ENCODE measurements at places on chromosomes 2 and 18. TPM values are rescaled to one million over a fixed set of nuclear protein-coding genes. Genes with fewer than 3 reads are reported as not detected.
A peak's percentile ranks its signal among the peaks of the same experiment; 100 is the strongest.

GRCh38 chr2:17171446-17172049 is 346.7 kb downstream of the RAD51AP2 start:
- DNase-seq, result peak; percentile 71

MAPK4 gene
- total RNA-seq, result 55.8 TPM

GRCh38 chr18:73719611-73720010 is 428.0 kb downstream of the FBXO15 start:
- no peak for DNase-seq

GRCh38 chr2:200765139-200765951 is 46.4 kb upstream of the BZW1 start:
- peak; percentile 52 for DNase-seq

MC2R gene
- not detected for total RNA-seq

- DNase-seq, result no peak
Measured at GRCh38 chr2:142048581-142048980, 82.2 kb downstream of the LRP1B start.

SIX3 gene
- total RNA-seq, result not detected

RAX gene
- not detected for total RNA-seq

DNA sequence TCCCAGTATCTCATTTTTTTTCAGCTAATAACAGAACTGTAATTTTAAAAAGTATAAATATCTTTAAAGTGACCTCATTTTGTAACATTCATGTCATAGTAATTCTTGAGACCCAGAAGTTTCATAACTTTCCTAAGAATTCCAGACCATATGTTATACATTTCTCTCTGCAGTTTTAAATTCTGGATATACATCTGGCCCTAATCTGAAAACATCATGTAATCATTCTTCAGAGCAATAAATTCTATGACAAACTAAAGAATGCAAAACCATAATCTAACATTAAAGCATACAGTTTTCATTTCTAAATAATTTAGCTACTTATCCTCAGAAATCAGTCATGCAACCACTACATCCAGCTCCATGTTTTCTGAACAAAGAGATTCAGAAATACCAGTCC is 198.3 kb upstream of the SLC35G4 start:
- DNase-seq, result no peak

DNA sequence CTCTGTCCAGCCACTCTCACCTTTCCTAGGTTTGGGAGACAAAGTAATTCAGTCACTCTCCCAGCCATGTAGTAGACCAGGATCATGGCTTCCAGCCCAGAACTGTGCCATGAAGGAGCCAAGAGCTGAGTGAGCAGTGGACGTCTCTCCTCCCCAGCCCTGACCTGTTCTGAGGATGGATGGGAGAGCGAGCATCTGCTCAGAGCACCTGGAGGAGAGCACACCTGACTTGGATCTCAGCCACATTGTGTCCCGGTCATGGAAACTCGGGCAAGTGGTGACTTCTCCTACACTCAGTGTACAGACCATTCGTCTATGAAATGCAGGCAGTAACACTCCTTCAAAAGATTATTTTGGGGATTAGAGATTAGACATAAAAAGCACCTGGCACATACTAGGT is 299.7 kb downstream of the TNS1 start:
- no peak for DNase-seq

ACKR3 gene
- not detected for total RNA-seq

GRCh38 chr18:9287036-9287435 is 47.5 kb upstream of the TWSG1 start:
- DNase-seq, result no peak

DNA sequence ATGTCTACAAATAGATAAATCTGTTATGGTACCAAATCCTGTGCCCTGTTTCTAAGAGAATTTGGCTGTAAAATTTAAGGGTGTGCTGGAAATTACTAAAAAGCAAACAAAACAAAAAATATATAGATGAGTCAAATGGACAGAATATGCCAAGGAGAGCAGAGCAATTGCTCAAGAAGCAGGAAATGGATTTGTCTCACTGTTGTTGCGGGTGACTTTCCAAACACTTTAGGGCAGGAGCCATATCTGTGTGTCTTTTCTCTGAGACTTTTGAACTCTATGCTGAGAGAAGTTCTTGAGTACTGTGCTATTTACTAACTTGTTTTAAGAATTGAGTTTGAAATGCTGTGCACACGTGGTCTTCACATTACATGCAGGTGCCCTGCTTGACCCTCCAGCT is 221.7 kb downstream of the PHLPP1 start:
- no peak for DNase-seq

EVA1A gene
- 7.4 TPM for total RNA-seq

DNA sequence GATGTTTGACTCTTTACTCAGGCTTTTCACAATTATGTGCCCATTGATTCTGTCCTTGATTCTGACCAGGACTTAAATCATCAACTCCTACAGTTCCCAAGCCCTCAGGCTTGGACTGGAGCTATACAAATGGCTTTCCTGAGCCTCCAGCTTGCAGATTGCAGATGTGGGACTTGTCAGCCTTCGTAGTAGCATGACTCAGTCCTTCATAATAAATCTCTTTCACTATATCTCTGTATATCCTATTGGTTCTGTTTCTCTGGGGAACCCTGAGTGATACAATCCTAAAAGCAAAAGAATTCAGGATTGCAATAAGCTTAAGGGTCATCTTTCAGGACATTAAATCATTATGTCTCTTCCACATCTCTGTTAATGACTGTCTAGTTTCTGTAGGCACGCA is 356.6 kb downstream of the RIT2 start:
- DNase-seq, result no peak

SPC25 gene
- 13.9 TPM for total RNA-seq

DNA sequence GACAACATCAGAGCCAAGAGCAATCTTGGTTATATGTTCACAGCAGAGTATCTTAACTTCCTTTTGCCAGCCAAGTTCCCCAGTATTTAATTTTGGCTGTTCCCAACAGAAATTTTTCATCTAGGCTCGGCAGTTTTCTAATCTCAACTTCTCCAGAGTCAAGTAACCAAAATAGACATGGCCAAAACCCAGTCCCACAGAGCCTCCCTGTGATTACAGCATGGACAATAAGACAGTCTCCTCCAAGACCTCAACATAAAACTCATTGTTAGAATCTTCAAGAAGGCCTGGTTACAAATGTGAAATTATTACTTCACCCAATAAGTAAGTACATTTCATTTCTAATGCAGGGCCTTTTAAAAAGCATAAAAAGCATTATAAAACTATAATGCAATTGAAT is 445.7 kb downstream of the NCKAP5 start:
- peak; percentile 39 for DNase-seq

DNA sequence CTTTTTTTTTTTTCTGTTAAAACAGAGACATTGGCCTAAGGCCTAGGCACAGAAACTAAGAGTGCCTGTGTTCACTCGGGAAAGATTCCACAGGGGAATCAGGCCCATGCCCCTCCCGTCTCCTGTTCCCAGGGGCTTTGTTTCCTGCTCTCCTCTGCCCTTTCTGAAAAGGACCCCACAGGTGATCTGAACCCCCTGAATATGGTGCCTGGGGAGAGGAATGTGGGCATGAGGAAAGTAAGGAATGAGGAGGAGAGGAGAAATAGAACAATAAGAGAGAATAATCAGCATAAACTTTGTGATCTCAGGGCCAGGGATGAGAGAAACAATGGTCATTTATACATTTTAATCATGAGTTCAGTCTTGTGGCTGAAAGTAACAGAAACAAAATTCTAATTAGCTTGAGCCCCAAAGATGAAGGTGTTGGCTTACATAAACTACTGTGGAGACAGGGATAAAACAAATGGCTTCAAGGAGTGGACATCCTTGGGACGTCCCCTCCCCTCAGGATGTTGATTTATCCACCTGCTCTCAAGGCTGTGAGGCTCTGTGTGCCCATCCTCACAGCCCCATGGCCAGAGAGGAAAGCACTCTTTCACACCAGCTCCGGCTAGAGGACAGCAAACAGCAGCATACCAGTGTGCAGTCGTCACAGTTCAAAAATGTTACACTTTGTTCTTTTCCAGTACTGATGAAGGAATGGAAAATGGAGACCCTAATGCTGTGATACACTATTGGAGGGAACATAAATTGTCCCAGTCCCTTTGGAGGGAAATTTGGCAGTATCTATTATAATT is 46.4 kb upstream of the MRPL33 start:
- DNase-seq, result no peak

GRCh38 chr2:176931588-176932563 is 280.7 kb upstream of the HNRNPA3 start:
- DNase-seq, result peak; percentile 10

DNA sequence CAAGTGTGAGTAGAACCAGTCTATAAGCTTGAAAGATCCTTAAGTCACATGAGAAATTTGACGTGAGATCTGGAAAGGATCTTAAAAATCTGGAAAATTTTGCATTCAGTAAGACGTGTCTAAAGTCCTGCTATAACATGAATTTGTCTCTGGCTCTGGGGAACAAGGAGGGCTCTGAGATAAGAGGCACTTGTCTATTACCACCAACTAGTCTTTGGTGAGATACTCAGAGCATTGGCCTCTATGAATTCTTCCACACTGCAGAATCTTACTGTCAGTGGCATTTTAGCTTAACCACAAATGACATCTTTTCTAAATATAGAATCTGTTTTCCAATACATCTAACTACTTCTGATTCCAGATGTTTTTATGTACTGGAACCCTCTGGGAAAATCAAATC is 1504.5 kb downstream of the DPP10 start:
- peak; percentile 56 for DNase-seq

GEN1 gene
- total RNA-seq, result 16.1 TPM

DNA sequence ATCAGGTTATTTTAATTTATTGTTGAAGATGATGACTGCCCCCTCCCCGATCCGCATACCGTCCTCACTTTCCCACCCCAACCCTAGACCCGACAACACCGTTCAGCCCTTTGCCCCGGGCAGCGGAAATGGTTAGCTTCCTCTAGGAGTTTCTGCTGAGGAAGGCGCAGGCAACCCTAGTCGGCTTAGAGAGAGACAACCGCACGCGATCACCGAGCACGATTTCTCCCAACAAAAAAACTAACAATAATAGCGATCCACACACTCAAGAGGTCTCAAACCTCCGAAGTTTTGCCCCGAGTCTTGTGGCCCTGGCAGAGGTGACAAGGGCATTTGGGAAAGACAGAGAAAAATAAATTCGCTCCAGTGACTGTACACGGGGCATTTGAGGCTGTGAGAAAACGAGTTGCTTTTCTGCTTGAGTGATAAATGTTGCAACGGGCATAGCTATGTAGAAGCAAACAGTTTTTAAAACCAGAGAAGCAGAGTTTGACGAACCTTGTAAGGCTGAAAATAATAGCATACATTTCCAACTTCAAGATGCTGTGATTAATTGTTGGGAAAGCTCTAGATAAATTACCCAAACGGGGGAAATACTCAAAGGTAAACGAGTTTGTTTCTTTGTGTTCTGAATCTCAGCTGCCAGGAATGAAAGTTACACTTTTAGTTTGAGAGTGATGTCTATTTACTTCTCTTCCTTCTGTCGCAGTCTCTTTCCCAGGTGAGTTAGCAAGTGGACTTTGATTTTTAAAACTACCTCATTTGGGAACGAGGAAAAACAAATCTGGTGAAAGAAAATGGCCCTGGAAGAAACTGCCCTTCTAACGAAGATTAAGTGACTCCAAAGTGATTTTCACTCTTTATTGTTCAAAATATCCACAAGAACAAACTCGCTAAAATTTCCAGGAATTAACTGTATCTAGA is 11.0 kb upstream of the SIX3 start:
- DNase-seq, result no peak

- peak; percentile 16 for DNase-seq
Measured at GRCh38 chr18:45526114-45526841, 89.0 kb upstream of the SLC14A2 start.

LBX2 gene
- total RNA-seq, result 7.7 TPM

DNA sequence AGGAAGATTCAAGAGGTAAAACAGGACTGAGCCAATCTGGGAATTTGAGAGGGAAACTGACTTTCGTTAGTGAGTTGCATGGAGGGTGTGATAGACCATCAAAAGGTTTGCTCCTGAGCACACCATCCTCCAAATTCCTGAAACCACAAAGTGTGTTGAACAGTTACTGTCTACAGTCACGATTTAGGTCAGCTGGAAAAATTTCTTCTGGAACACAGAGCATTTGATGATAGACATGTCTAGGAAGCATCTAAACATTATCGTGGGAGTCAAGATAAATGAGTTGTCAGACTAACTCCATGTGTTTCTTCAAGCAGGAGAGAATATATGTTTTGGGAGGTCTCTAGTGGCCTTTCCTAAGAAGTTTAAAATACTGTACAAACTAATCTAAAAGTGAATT is 449.4 kb upstream of the SLC14A2 start:
- DNase-seq, result no peak

DNA sequence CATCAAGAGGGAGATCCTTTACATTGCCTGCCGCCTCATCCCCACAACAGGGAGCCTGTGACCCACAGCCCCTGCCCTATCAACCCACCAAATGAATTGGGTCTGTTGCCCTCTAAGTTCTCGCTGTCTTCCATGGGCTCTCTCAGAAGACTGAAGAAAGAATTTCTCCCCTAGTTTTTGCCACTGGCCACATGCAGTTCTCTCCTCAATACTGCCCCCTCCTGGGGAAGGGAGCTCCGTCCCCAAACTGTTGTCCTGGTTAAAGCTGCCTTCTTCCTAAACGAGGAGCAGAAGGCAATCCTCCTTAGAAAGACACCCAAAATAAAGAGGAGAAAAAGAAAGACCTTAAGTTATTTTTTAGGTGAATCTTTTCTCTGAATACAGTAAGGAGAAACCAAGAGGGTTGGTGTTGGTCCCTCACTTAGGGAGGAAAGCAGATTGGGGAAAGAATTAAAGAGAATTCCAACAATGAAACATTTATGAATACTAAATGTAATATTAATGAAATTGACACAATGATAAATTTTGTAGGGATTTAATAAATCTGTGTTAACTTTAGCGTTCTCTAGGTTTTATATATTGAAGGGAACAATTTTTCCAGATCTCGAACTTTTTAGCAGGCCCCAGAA is 31.1 kb upstream of the SATB2 start:
- peak; percentile 80 for DNase-seq

DNA sequence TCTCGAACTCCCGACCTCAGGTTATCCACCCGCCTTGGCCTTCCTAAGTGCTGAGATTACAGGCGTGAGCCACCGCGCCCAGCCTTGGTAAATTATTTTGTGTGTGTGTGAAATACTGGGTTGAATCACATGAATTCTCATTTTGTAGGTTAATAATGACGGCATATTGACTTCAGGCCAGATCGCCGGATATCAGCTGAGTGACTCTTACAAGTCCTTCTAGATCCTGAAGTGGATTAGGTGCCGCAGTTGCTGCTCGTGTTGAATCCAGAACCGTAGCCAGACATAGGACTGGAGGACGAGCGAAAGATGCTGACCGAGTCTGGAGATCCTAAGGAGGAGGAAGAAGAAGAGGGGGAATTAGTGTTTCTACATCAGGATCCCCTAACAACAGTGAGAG is 12.2 kb upstream of the KIF3C start:
- DNase-seq, result no peak

LRRC30 gene
- total RNA-seq, result not detected

DNA sequence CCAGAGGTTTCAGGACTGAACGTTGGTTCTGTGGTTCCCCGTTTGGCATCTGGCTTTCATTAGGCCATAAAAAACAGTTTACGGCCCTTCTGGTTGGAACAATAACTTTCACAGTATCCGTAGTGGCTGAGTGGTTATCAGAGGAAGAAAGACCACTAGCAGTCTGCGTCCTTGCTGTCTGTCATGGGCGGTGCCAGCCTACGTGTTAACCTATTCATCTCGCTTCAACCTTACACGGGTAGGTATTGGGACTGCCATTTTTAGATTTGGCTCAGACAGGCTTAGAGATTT is 42.6 kb upstream of the ROCK2 start:
- DNase-seq, result no peak

- peak; percentile 93 for DNase-seq
Measured at GRCh38 chr2:238263204-238264071, 23.6 kb upstream of the HES6 start.

Data from SK-MEL-5 (cell line).